ENCODE measurements at places on chromosomes 13 and 19.

- no peak for DNase-seq
Observed at GRCh38 chr19:41421314-41421713, 5.9 kb downstream of the B3GNT8 start.

- no peak for DNase-seq
Observed at GRCh38 chr13:91690944-91691343, 292.5 kb downstream of the GPC5 start.

GRCh38 chr13:45658586-45659235 lies 43.2 kb upstream of the ERICH6B start:
- no peak for DNase-seq

- no peak for DNase-seq
Observed at GRCh38 chr13:19791953-19792537, 9.3 kb upstream of the PSPC1 start.

- peak; percentile 79 for DNase-seq
Observed at GRCh38 chr19:36604656-36605100, 435 bp upstream of the ZNF382 start.

DNA sequence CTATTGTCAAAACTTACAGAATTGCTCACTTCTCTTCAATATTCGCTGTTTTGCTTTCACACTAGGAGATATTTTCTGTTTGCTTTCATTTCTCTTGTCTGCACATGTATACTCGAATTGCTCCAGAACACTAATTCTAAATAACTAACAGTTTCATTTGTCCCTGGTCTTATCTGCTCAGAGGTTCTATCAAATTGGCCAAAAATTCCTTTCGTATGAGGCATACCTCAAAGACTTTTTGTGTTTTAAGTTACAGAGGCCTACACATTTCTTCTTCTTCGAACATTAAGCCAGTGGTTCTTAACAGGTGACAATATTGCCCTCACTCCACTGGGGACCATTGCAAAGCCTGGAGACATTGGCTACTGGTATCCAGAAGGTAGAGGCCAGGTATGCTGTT lies 1314.6 kb downstream of the EFNB2 start:
- DNase-seq = no peak

GRCh38 chr19:2797280-2797679 lies 12.0 kb downstream of the THOP1 start:
- no peak for DNase-seq

GRCh38 chr13:24287748-24288287 lies 21.6 kb upstream of the C1QTNF9 start:
- DNase-seq = no peak

DNA sequence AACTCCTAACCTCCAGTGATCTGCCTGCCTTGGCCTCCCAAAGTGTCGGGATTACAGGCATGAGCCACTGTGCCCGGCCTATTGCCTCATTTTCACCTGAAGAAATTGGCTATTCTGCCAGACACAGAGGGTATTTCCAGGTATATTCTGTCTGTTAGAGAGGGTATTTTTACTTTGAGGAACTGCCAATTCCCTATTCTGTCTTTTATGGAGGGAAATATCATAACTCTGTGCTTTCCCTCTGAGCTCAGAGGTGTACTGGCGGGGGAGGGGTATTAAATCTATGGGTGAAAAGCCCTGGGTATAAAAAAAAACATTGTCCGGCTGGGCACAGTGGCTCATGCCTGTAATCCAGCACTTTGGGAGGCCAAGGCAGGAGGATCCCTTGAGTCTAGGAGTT lies 24.8 kb downstream of the TSKS start:
- DNase-seq = no peak

GRCh38 chr19:4328243-4328990 lies 10.2 kb downstream of the STAP2 start:
- DNase-seq = peak; percentile 91

GRCh38 chr19:33780746-33781145 lies 15.9 kb upstream of the KCTD15 start:
- no peak for DNase-seq
